ENCODE measurements at places on chromosomes 13 and 19. TPM values are rescaled to one million over a fixed set of nuclear protein-coding genes. Genes with fewer than 3 reads are reported as not detected.

GRCh38 chr13:82747958-82748357, 1134.3 kb downstream of the SLITRK1 start:
- DNase-seq = no peak

- H3K27me3 ChIP-seq = no peaks in the 10 kb centered on the region
- H3K4me3 ChIP-seq = no peak overlapping the region
- H3K4me1 ChIP-seq = peaks cover 21% of the 10 kb centered on the region
- no peak overlapping the region for H3K27ac ChIP-seq
- no peaks in the 10 kb centered on the region for H3K36me3 ChIP-seq
- no peak for DNase-seq
Observed at GRCh38 chr13:42364613-42365000, 92.7 kb downstream of the AKAP11 start.

The FAAP24 gene
- 8.4 TPM for total RNA-seq

- H3K36me3 ChIP-seq = no peaks in the 10 kb centered on the region
- no peak for DNase-seq
- H3K4me3 ChIP-seq = no peak overlapping the region
- H3K27me3 ChIP-seq = no peaks in the 10 kb centered on the region
- no peaks in the 10 kb centered on the region for H3K4me1 ChIP-seq
Observed at GRCh38 chr13:44013758-44014291, 134.1 kb downstream of the LACC1 start.

The KISS1R gene
- total RNA-seq = 12.2 TPM

The OLFM4 gene
- not detected for total RNA-seq

DNA sequence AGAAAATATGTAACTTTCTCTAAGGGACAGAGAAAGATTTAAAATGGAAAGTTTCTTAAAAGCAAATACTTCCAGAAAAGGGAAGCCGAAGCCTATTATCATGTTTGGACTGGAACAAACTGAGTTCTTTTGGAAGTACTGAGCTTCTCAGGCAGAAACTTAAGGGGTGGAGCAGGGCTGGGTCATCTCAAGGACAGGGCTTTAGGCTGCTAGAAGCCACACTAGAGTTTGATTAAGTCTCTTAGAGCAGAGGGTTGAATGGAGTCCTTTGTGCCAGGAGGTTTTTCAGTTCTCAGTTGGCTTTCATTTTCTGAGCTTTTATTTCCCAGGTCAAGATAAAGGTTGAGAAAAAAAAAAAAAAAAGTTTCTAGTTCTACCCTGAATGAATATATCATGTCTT, 432.7 kb downstream of the SLITRK5 start:
- no peaks in the 10 kb centered on the region for H3K4me1 ChIP-seq
- H3K27me3 ChIP-seq = no peaks in the 10 kb centered on the region
- H3K4me3 ChIP-seq = no peak overlapping the region
- no peak for DNase-seq

DNA sequence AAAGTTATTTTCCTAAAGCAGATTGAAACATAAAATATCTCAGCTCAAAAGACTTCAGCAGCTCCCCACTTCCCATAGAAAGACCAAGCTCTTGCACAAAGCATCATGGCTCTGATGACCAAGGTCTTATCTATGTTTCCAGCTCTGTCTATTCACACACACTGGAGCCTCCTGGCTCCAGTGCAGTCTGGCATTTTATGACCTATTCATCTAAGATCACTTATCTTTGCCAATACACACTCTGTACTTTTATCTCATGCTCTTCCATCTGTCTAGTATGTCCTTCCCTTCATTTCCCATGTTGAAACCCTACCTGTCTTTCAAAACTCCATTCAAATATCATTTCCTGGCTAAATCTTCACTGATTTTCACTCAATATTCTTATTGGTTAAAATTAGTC, 74.4 kb downstream of the FGF9 start:
- H3K27me3 ChIP-seq = peaks cover 10% of the 10 kb centered on the region
- DNase-seq = no peak

DNA sequence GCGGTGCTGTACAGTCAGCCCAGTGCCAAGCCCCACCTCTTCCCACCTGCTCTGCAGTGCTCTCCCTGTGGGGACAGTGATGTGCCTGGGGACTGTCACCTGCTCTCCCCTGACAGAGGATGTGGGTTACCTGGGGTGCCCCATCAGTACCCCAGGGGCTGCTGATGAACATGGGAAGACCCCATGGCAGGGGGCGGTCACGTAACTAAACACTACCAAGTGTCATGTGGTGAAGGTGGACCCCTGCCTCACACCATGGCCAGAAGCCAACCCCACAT, 12.7 kb downstream of the KDM4B start:
- H3K4me3 ChIP-seq = no peak overlapping the region
- H3K4me1 ChIP-seq = peaks cover 15% of the 10 kb centered on the region
- DNase-seq = no peak

- H3K4me1 ChIP-seq = peaks cover 52% of the 10 kb centered on the region
- no peaks in the 10 kb centered on the region for H3K27me3 ChIP-seq
- peaks cover 8% of the 10 kb centered on the region for H3K36me3 ChIP-seq
- DNase-seq = no peak
- H3K4me3 ChIP-seq = no peak overlapping the region
- no peak overlapping the region for H3K27ac ChIP-seq
Observed at GRCh38 chr13:25881136-25881926, 170.5 kb downstream of the SHISA2 start.

- peak; percentile 16 for DNase-seq
- peak overlapping the region; percentile 63 for H3K4me3 ChIP-seq
- peaks cover 54% of the 10 kb centered on the region for H3K27me3 ChIP-seq
- peaks cover 12% of the 10 kb centered on the region for H3K4me1 ChIP-seq
Observed at GRCh38 chr19:39515551-39516191, 732 bp downstream of the SELENOV start.

DNA sequence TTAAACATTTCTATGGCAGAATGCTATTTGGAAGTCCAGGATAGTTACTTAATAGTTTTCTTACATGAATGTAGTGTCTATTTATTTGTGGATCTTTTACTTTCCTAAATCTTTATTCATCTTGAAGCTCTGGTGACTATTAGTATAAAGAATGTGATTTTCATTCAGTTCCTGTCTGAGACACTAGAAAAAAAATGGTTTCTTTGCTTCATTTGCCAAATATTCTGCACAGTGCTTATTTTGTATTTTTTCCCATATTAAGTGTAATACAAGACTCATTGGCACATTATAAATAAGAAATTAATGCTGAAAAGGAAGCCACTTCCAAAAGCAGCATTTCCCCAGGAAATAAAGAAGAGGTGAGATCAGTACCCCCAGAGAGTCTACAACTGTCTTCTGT, 109.8 kb downstream of the POSTN start:
- no peaks in the 10 kb centered on the region for H3K27me3 ChIP-seq
- H3K4me1 ChIP-seq = peaks cover 2% of the 10 kb centered on the region
- no peak overlapping the region for H3K27ac ChIP-seq
- DNase-seq = no peak
- no peaks in the 10 kb centered on the region for H3K36me3 ChIP-seq

DNA sequence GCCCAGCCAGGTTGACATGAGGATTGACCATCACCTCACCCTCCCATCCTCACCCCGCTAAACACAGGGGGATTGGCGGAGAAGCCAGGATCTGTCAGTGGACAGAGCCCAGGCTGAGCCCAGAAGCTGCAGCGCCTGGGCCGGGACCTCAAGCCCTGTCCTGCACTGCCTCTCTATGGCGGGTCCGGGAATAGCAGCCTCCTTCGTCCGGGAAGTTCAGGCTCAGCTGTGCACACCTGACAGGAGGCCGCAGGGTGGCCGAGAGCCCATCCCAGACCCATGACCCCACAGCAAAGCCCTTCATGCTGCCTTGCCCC, 67.8 kb downstream of the SPACA7 start:
- no peak overlapping the region for H3K27ac ChIP-seq
- H3K4me3 ChIP-seq = no peak overlapping the region
- peaks cover 3% of the 10 kb centered on the region for H3K4me1 ChIP-seq

- no peak overlapping the region for H3K27ac ChIP-seq
- no peak overlapping the region for H3K4me3 ChIP-seq
- no peak for DNase-seq
- H3K27me3 ChIP-seq = peaks cover 5% of the 10 kb centered on the region
- peaks cover 30% of the 10 kb centered on the region for H3K4me1 ChIP-seq
Observed at GRCh38 chr19:3765121-3765520, 2.6 kb downstream of the MRPL54 start.

- peaks cover 3% of the 10 kb centered on the region for H3K27me3 ChIP-seq
- no peak overlapping the region for H3K27ac ChIP-seq
- no peaks in the 10 kb centered on the region for H3K36me3 ChIP-seq
- H3K4me1 ChIP-seq = no peaks in the 10 kb centered on the region
- no peak overlapping the region for H3K4me3 ChIP-seq
Observed at GRCh38 chr13:76523740-76524340, 362.4 kb downstream of the KCTD12 start.

- no peak for DNase-seq
- H3K27me3 ChIP-seq = no peaks in the 10 kb centered on the region
- no peaks in the 10 kb centered on the region for H3K36me3 ChIP-seq
- no peak overlapping the region for H3K4me3 ChIP-seq
- no peaks in the 10 kb centered on the region for H3K4me1 ChIP-seq
Observed at GRCh38 chr13:107680115-107680514, 535.2 kb downstream of the LIG4 start.

- no peak for DNase-seq
- H3K4me1 ChIP-seq = peaks cover 4% of the 10 kb centered on the region
- no peak overlapping the region for H3K27ac ChIP-seq
- no peak overlapping the region for H3K4me3 ChIP-seq
Observed at GRCh38 chr19:57305056-57305455, 15.2 kb upstream of the ZNF543 start.

The EDNRB gene
- total RNA-seq = not detected

DNA sequence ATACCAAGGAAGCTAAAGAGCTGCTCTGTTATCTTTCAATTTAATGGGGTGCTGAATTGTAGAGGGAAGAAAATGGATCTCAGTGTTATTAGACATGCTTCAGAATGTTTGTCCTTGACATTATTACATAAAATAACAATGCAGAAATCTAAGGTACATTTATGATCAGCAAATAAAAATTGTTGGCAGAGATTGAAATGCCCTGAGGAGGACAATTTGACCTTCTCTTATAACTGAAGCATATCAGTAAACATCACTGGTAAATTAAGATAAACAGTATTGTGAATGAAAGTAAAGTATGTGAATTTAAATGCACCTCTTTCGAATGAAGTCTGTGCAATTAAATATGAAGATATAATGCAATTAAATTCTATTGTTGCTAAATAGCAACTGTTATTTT, 1362.1 kb upstream of the ATXN8OS start:
- no peak overlapping the region for H3K4me3 ChIP-seq
- DNase-seq = no peak
- no peaks in the 10 kb centered on the region for H3K4me1 ChIP-seq

The ANGPTL4 gene
- total RNA-seq = 2.1 TPM

DNA sequence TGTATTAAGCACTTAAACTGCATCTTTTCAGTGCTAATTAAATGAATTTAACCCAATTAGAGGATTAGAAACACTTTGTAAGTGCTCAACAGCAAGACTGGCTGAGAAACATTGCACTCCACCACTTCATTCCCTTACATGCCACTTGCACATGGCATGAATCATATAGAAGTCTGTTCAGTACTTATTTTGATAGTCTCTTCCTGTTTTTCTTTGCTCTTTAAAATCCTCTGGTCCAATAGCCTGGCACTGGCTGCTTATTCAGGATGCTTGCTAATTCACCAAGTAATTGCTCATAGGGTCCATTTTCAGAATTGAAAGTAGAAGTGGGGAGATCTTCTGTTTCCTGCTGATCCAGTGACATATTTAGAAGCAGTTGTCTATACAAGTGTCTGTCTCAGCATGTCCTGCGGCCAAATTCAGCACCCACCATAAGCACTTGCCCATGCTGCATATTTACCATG, 900.1 kb downstream of the PCDH9 start:
- no peaks in the 10 kb centered on the region for H3K27me3 ChIP-seq
- DNase-seq = no peak
- H3K4me1 ChIP-seq = peaks cover 3% of the 10 kb centered on the region
- no peak overlapping the region for H3K4me3 ChIP-seq

DNA sequence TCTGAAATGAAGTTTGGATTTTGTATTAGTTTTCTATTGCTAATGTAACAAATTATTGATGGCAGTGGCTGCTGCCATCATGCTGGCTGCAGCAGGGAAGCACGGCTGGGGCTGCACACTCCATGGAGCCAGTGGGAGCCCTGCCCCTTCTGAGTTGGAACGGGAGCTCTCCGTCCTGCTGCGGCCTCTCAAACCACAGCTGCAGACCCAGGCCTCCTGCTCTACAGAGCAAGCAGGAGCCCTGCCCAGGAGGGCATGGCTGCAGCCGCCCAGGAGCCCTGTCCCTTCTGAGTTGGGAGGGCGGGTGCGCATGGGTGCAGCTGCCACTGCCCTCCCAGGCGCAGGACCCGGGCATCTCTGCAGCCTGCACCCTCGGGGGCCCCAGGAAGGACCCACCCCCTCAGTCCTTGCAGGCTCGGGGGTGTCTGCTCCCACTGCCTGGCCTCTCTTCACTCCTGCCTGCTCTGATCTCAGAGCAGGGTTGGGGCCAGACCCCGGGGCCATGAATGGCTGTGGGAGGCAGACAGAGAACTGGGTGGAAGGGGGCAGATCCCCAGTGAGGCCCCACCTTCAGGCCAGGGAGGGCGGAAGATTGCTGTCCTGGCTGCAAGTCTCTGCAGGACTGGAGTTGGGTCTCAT, 21.0 kb upstream of the ESD start:
- H3K4me3 ChIP-seq = no peak overlapping the region
- H3K27ac ChIP-seq = no peak overlapping the region
- H3K27me3 ChIP-seq = peaks cover 9% of the 10 kb centered on the region

GRCh38 chr13:72205773-72206172, 338.8 kb upstream of the DACH1 start:
- H3K27me3 ChIP-seq = no peaks in the 10 kb centered on the region
- H3K36me3 ChIP-seq = no peaks in the 10 kb centered on the region
- H3K4me1 ChIP-seq = no peaks in the 10 kb centered on the region
- DNase-seq = no peak
- H3K4me3 ChIP-seq = no peak overlapping the region

The KLK12 gene
- not detected for total RNA-seq

- peaks cover 62% of the 10 kb centered on the region for H3K4me1 ChIP-seq
- peaks cover 29% of the 10 kb centered on the region for H3K36me3 ChIP-seq
- peak overlapping the region; percentile 86 for H3K4me3 ChIP-seq
- DNase-seq = no peak
- peak overlapping the region; percentile 81 for H3K27ac ChIP-seq
Observed at GRCh38 chr19:44749292-44749691, 784 bp downstream of the BCL3 start.

The GRIK5 gene
- 0.58 TPM for total RNA-seq

GRCh38 chr19:4288091-4288777, 9.2 kb downstream of the SHD start:
- no peak for DNase-seq
- H3K27me3 ChIP-seq = no peaks in the 10 kb centered on the region
- no peaks in the 10 kb centered on the region for H3K4me1 ChIP-seq
- H3K4me3 ChIP-seq = no peak overlapping the region
- H3K36me3 ChIP-seq = no peaks in the 10 kb centered on the region
